Bronchial epithelial cell (primary cell): ENCODE measurements at places on chromosomes 11 and 22.
A peak's percentile ranks its signal among the peaks of the same experiment; 100 is the strongest.

DNA sequence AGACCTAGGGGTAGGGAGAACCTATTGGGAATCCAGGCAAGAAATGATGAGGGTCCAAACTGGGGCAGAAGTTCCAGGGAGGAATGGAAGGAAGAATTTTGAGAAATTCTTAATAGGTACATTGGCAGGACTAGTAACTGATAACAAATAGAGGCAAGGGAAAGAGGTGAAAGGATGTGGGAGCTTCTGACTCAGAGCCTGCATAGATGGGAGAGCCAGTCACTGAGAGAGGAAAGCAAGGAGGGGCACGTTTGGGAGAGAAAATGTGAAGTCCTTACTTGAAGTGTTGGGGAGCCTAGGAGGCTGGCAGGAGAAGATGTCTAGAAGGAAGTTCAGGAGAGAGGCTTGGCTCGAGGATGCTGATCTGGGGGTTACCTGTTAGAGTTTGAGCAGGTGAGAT is 104.6 kb upstream of the NCAM1 start:
- peak; percentile 60 for DNase-seq

GRCh38 chr11:65780770-65781151 is at the start of gene AP5B1:
Gene AP5B1 (minus strand): TSS chr11:65780976. CDS start chr11:65780591, 385 bp downstream.
- DNase-seq = peak; percentile 45

GRCh38 chr11:72456651-72457050 is 22.3 kb upstream of the CLPB start:
- DNase-seq = no peak

DNA sequence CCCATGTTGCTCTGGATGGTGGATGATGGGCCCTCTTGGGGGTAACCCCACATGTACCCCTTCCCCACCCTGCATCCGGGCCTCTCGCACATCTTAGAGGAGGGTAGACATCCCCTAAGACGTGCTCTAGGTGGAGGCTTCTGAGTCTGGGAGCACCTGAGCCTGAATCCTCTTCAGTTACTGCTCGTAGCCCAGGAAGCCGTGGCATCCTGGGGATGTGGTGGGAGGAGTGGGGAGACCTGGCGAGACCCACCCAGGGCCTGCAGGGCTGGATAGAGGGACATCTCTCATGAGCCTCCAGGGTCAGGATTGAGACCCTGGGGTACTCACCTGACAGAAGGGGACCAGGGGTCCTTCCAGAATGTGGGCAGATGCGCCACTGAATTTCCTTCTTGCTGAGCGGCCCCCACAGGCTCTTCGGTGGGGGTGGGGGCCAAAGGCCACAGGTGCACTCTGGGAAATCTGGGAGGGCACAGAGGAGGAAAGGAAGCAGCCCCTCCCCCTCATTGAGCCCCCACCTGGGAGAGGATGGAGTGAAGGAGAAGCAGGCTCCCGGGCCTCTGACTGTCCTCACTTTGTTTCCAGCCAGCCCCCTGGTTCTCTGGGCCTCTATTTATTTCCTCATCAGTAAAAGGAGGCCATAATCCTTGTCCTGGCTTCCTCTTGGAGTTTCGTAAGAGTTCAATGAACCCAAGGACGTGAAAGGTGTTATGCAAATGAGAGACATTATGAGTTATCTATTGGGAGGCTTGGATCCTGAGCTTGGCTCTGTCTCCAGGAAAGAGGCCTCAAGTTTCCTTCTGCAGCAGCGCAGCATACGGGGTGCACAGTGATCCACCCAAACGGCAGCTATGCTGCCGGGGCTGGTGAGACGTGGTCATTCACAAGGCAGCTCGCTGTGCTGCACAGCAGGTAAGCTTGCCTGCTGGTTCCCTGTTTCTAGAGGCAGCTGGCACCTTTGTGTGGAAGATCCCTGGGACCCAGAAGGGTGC is 31.2 kb downstream of the KCNJ4 start:
- peak; percentile 10 for DNase-seq

- DNase-seq = no peak
These were observed 5.1 kb downstream of the FLRT1 start for GRCh38 chr11:64040684-64041322.

DNA sequence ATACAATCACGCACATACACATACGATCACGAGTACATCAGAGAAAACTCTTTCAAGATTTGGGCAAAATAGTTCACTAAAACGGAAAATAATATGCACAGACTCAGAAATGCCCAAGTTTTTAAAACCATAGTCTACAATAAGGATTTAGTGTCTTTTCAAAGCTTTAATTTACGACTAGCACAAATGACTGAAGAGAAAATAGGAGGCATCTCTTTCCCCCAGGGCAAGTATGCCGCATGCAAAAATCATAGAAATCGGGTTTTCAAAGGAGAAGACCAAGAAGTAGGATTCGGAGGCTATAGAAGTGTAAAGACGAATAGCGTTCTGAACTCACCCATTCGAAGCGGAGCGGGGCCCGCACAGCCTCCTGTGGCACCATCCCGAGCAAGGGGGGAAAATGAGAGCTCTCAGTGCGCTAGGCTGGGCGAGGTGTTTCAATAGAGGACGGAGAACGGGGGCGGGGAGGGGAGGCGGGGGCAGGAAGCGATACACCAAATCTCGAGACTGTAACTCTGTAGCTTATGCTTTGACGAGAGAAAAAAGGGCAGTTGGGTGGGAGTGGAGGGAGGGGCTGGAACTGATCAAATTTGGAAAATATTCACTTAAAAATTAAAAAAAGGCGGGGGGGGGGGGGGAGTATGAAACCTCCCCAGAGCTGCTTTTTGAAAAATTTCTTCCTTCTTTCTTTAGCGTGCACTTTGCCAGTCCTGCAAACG is 15.8 kb downstream of the BLID start:
- DNase-seq = peak; percentile 39

GRCh38 chr11:118359295-118359958 is at the start of gene UBE4A:
Gene UBE4A (plus strand): TSS chr11:118359600. CDS start chr11:118365081, 5,481 bp downstream.
- peak; percentile 80 for DNase-seq

DNA sequence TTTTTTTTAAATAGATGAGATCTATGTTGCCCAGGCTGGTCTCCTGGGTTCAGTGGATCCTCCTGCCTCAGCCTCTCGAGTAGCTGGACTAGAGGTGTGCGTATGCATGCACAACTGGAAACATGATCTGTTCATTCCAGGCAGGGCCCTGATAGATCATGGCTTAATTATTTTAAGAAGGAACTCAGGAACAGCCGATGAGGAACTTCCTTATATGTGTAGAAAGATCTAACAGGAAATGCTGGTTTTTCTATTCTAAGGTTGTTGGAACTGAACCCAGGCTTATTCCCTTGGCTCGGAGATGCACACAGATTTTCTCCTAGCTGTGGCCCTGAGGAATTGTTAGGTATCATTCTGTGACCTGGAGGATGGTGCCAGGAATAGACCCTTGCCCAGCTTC is 32.4 kb downstream of the SPECC1L start:
- peak; percentile 66 for DNase-seq

DNA sequence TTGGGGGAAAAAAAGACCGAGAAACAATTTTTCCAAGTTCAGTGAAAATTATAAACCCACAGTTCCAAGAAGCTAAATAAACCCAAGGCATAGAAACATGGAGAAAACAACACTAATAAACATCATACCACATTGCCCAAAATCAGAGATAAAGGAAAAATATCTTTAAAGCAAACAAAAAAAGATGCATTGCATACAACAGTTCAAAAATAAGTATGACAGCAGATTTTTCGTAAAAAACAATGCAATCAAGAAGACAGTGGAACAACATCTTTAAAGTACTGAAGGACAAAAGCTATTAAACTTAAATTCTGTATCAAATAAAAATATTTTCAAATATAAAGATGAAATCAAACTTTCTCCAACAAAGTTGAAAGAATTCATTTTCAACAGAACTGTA is 921.3 kb downstream of the METTL15 start:
- no peak for DNase-seq

DNA sequence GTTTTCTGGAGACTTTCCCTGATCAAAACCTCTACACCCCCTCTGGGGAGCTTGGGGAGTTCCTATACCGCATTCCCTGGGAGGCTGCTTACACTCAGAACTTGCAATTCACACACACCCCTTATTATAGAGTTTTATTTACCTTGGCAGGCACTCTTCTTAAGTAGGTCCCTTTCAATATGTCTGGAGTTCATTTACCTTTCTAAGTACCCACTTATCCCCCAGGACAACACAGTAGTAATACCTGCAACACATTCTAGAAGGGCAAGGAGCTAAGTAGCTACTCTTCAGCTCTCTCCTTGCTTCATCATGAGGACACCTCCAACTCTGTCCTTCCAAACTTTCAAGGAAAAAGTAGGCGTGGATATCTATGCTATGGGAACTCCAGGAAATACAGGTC is 127.8 kb upstream of the ANO3 start:
- DNase-seq = no peak

- no peak for DNase-seq
These were observed 170.1 kb downstream of the IGLL1 start for GRCh38 chr22:23409976-23410375.

DNA sequence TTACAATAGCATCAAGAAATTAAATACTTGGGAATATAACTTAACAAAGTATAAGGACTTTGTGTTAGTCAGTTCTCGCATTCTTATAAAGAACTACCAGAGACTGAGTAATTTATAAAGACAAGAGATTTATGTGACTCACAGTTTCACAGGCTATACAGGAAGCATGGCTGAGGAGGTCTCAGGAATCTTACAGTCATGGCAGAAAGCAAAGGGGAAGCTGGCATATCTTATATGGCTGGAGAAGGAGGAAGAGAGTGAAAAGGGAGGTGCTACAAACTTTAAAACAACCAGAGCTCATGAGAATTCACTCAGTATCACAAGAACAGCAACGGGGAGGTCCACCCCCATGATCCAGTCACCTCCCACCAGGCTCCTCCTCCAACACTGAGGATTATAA is 32.0 kb upstream of the CCDC134 start:
- peak; percentile 88 for DNase-seq

DNA sequence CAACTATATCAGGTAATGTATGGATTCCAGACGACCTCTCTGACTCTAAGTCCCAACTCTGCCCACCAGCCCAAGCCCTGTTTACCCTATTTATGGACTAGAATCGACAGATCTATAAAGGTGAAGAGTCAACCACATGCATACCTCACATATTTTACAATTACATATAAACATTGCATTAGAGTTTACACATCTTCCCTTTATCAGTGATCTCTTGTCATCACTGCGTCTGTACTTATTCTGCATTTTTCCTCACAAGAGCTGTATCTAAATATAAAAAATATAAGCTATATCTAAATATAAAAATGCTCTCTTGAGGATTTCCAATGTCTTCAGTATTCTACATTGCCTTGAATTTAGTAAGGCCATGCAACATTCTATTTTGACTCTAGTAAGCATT is 8.5 kb downstream of the FIBIN start:
- DNase-seq = no peak

DNA sequence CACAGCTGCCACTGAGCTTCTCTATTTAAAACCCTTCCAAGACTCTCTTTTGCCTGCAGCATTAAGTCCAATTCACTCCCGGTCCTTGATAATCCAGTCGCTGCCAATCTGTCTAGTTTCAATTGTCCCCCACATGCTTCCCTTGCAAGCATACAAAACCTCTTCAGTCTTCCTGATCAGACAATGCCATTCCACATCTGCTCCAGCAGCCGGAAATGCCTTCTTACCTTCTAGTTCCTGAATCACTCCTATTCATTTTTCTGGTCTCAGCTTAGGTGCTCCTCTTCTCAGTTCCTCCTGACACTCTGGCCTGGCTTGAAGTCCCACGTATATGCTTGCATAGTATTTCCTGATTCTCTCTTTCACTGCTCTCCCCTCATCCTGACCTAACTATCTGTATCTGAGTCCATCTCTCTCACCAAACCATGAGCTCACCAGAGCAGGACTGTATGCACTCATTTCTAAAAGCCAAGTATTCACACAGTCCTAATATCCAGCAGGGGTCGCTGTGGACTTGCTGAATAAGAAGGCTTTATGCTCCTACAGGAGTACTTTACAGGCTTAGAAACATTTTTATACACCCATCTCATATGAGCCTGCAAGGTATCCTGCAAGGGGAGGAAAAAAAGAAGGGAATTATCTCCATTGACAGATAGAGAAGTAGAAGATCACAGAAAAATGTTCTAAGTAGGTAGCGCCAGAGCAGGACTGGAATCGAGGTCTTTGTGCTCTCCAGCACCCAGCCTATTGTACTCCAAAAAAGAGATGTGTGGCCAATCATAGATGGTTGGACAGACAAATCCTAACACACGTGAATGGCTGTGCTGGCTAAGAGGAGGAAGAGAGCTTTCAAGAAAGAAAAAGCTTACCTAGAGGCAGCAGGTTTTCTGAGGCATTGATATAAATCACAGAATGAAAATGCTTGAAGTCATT is 19.2 kb downstream of the XRRA1 start:
- peak; percentile 81 for DNase-seq

DNA sequence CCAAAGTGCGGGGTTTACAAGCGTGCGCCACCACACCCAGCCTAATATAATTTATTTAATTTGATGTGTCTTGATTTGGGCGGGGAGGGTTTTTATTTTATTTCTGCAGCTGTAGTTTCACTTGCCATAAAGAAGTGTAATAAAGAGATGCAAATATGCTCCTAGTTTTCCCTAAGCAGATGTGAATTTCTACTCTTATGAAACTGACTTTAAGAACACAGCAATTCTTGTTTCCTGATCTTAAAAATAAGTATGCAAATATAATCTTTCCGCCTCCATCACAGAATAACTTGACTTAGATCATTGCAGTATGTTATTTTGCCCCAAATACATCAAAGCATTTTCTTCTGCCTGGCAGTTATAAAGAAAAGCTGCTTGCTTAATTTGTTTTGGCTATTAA is 4.4 kb downstream of the SPCS2 start:
- DNase-seq = no peak

- no peak for DNase-seq
These were observed 6.2 kb downstream of the DNAJC24 start for GRCh38 chr11:31375879-31376278.

GRCh38 chr11:66845143-66845875 is 2.1 kb downstream of the RCE1 start:
- DNase-seq = no peak
